Right lung (tissue), 10 donors: ENCODE measurements at places on chromosomes 3 and 15. TPM values are rescaled to one million over a fixed set of nuclear protein-coding genes. Genes with fewer than 3 reads are reported as not detected.

GRCh38 chr3:4979428-4980228 is at the start of gene BHLHE40:
Gene BHLHE40 (plus strand): TSS chr3:4979437. CDS start chr3:4979719, 282 bp downstream.
- no peak for DNase-seq

DNA sequence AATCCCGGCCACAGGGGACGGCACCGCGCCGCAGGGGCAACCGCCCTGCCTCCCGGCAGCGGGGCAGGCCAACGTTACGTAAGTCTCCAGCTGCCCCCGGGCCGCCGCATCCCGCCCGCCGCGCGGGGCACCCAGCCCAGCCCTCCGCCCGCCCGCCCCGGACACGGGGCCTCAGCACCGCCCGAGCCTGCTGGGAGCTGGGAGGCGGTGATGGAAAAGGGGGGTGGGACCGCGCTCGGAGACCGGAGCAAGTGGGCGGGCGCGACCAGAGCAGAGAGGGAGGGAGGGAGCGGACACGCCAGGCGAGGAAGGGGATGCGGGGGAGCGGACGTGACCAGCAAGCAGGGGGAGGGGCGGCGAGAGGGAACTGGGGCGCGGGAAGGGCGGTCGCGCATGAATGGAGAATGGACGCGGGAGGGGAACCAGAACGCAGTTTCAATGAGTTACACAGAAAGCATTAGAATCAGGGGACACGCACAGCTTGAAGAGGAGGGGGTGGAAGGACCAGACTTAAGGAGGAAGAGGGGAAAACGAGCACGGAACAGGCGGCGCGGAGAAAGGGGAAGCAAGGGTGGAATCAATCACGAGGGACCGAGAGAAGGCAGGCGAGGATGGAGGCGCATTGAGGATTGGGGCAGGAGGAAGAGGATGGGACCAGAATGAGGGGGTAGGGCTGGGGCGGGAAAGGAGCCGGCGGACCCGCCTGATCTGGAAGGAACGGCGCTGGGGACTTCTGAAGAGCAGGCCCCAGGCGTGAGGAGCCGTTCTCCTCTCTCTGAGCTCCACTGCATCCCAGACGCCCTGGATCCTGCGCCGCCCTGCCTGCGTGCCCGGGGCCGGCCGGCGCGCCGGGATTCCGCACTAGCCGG is 559 bp downstream of the PKM start:
- peak; percentile 95 for DNase-seq

GRCh38 chr3:177934001-177934891 is 602.0 kb upstream of the KCNMB2 start:
- no peak for DNase-seq

GRCh38 chr3:151347432-151347831 is 18.1 kb upstream of the P2RY13 start:
- DNase-seq, result no peak

DNA sequence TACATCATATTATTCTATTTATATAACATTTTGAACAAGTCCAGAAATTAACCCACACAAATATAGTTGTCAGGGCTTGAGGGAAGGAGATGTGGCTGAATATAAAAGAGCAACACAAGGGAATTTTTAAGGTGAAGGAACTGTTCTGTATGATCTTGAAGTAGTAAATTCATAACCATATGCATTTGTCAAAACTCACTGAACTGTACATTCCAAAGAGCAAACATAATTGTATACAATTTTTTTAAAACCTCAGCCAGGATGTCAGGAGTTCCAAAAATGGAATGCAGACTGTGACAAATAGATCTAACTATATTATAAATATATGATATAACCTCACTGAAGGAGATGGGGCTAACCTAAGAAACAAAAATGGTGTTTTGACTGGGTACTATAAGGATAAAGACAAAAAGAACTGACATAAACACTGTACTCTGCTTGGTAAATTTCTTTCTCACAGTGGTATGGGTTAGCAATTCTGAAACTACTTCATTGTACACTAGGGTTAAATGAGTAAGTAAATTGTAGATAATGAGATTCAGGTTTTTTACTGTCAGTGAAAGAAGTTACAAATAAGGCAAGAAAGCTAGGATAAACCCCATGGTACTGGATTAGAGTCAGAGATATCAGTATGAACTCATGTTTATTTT is 14.4 kb downstream of the GOLGB1 start:
- no peak for DNase-seq

- DNase-seq, result no peak
These were observed 74.4 kb downstream of the DHX30 start for GRCh38 chr3:47877290-47877689.

GRCh38 chr3:143700431-143700975 is 147.8 kb downstream of the SLC9A9 start:
- DNase-seq, result no peak

DNA sequence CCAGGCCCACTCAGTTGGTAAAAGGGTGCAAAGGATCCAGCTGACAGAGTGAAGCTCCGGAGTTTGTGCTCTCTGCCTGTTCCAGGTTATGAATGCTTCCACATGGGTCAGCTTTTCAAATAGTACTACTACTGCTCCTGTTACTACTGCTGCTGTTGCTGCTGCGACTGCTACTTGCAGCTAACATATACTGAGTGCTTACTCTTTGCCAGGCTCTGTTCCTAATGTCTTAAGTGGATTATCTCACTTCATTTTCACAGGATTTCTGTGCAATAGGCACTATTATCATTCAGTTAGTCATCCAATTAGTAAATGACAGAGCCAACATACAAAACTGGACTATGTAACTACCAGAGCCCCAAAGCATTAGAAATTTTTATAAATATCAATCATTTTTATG is 106.5 kb downstream of the IQCH start:
- DNase-seq, result no peak

GRCh38 chr15:90836296-90836871 is 32.0 kb upstream of the FURIN start:
- DNase-seq, result no peak

DNA sequence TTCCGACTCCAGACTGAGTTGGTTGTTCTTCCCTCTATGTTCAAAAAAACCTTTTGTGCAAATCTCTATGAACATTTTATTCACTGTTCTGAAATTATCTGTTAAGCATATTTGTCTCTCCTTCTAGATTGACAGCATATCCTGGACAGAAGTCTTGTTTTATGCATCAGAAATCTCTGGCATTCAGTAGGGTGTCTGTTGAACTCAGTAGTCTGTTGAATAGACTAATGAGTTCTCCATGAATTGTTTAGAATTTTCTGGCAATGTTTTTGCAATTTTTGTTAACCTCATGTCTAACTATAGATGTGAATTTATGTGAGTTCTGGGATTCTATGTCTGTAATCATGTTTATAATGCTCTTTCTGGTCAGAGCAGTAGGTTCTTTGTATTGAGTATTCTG is 222.5 kb upstream of the KCNMB2 start:
- no peak for DNase-seq

DNA sequence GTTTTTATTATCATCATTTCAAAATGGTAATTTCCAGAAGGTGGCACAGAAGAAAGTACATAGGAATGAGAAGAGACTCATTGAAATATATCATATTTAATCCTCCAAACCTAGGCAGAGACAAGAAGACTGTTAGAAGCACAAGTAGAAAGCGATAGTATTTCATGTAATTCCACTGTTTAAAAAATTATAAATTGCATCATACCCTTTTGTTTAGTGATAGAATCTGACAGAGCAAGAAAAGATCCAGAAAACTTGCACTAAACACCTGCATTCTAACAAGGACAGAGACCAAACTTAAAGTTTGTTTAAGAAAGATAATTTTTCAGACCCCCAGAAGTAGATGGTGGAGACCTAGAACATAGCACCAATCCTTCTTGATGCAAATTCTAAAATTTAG is 56.9 kb upstream of the CD96 start:
- no peak for DNase-seq

- DNase-seq, result no peak
These were observed 118.2 kb downstream of the KLF13 start for GRCh38 chr15:31444844-31445243.

DNA sequence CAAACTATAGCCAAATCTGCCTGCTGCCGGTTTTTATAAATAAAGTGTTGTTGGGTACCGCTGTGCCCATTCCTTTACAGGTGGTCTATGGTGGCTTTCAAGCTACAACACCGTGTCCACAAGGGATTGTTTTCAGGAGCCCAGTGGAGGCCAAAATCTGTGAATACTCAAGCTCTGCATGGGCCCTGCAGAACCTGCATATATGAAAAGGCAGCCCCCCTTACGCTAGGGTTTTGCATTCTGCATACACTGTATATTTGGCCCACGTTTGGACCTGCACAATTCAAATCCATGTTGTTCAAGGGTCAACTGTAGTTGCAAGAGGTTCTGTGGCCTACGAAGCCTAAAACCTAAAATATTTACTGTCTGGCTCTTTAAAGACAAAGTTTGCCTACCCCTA is 122.2 kb upstream of the TLE3 start:
- no peak for DNase-seq

DNA sequence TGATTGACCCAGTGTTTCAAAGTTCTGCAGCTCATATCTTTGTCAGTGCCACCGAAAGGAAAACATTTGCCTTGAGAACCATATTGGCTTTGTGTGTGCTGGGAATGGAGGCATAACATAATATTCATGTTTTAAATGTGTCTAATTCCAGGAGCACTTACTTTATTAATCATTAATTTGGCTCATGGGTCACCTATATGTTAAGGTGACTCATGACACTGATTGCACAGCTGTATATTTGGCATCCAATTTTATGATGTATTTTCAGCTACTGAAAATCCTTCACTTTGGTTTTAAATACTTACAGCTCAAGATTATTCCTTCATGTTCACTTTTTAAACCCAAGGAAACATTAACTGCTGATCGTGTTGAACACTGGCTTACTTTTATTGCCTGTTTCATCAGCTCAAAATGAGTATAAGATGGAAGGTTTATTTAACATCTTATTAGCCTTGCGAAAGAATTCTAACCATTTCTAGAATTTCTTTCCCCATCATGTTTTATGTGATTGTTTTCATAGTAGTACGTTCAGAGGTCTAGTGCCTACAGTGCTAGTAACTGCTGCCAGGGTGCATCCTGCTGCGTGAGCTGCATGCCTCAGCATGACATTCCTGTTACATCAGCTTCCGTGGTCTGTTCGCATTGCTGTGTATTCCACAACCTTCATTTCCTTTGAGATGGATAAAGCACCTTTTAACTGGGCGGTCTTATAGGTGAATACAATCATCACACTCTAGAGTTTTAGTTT is 63.7 kb downstream of the LRCH3 start:
- DNase-seq, result no peak

DNA sequence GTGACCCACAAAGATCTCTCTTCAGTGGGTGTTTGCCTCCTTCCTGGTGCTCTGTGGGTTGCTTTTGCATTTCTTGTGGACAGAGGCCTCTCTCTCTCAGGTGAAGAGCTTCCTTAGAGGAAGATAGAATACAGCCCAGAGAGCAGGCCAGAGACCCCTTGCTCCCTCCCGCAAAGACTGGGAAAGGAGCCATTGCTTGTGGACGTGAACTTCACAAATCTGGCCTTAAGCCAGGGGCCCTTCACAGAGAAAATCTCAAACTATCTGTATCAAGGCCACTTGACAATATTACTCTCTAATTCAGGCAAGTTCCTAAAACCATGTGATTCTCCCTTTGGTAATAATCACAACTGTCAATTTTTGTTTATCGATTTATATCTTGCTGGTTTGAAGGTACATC is 30.4 kb upstream of the CLK3 start:
- DNase-seq, result no peak

- DNase-seq, result no peak
These were observed 36.9 kb upstream of the ARPP21 start for GRCh38 chr3:35602395-35602936.

DNA sequence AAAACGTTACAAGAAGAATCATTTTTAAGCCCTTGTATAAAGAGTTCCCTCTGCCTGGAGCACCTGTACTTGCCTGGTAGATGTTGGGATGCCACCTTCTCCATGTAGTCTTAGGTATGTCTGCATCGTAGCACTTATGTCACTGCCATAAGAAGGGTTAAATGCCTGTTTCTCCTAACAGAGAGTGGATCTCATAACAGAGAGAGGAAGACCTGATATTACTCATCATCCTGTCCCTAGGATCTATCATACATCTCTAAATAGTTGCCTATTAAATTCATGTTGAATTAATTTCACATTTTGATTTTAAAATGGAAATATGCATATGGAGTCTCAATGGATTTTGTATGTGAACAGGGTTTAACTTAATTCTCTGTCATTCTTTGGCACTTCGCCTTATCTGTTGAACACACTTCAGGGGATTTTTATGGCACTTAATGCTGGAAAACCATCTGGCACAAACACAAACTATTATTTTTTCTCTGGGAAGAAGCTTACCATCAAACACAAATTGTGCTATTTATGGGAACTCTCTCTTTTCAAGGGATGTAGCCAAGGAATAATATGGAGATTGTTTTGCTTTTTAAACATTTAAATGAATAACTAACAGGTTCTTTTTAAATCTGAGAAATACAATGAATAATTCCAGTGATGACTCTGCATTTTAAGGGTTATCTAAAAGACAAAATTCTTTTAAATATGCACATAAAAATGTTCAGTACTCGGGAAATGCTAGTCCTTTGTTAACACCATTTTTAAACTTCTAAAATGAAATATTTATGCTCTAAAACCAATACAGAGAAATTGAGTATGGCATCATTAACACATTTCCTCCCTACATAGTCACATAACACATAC is 230.7 kb downstream of the ZNF385D start:
- DNase-seq, result no peak

DNA sequence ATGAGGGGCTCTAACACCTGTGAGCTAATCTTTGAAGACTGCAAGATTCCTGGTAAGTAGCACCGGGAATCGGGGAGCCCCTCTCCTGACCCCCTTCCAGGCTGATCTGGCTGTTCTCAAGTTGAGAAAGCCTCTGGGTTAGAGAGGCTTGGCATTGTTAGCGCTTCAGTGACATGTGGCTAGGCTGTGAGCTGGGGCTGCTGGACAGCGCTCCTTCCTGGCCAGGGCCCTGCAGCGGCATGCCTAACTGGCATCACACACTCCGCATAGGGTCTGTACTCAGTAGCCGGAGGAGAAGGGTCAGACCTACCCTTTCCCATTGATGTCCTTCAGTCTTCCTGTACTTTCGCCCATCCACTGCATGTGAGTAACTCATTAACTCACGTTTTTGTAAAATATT is 7.4 kb downstream of the IVD start:
- no peak for DNase-seq

- DNase-seq, result no peak
These were observed 961.0 kb upstream of the CFAP20DC start for GRCh38 chr3:60010781-60011180.

GRCh38 chr15:60265057-60265456 is 132.7 kb downstream of the ANXA2 start:
- DNase-seq, result no peak

- DNase-seq, result no peak
These were observed 72.6 kb downstream of the REC114 start for GRCh38 chr15:73515527-73515926.

SCN11A gene
- 0.97 TPM for polyA plus RNA-seq

OIP5 gene
- polyA plus RNA-seq, result 5.3 TPM

CPA3 gene
- 0.32 TPM for polyA plus RNA-seq

NUP210 gene
- 18.6 TPM for polyA plus RNA-seq

TGFBR2 gene
- 130 TPM for polyA plus RNA-seq

WDR72 gene
- 2.5 TPM for polyA plus RNA-seq

FETUB gene
- polyA plus RNA-seq, result not detected

CHRM5 gene
- 0.46 TPM for polyA plus RNA-seq

SERINC4 gene
- 0.87 TPM for polyA plus RNA-seq

PLSCR2 gene
- polyA plus RNA-seq, result 0.95 TPM

SIDT1 gene
- 1.9 TPM for polyA plus RNA-seq

NEIL1 gene
- polyA plus RNA-seq, result 34.7 TPM

SCG3 gene
- 1.1 TPM for polyA plus RNA-seq
